Glomerular endothelial cell (primary cell): ENCODE measurements at places on chromosomes 7 and 10.

- no peak for DNase-seq
These were observed 65.5 kb downstream of the RALA start for GRCh38 chr7:39688611-39689480.

GRCh38 chr10:528173-529165 is 161.0 kb downstream of the DIP2C start:
- DNase-seq = no peak

- DNase-seq = no peak
These were observed 84.9 kb downstream of the CHRM2 start for GRCh38 chr7:136953386-136953785.

DNA sequence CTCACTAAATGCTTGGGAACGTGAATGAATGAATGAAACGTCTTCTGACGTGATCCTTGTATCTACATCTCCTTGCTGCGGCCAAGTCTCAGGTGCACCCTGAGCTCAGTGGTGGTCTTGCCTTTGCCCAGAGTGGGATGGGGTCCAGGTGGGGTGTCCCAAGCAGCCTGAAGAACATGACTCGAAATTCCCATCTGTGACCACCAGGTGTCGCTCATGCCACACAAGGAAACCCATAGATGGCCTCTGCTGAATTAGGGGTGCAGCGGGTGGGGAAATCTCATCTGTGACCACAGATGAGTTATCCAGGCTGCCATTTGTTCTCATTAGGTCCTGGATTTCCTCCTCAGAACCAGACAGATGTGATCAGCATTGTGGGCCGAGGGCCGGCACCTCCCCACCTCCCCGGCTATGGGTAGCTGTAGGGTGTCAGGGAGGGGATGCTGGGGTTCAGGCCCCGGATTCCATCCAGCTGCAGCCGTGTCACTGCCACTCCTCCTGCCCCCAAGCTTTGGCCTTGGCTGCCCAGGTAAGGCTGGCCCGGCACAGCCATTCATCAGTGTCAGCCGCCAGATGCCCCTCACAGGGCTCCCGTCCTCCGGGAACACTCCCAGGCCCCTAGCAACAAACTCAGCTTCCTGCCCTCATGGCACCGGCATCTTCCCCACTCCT is 21.0 kb upstream of the GNA12 start:
- DNase-seq = no peak

DNA sequence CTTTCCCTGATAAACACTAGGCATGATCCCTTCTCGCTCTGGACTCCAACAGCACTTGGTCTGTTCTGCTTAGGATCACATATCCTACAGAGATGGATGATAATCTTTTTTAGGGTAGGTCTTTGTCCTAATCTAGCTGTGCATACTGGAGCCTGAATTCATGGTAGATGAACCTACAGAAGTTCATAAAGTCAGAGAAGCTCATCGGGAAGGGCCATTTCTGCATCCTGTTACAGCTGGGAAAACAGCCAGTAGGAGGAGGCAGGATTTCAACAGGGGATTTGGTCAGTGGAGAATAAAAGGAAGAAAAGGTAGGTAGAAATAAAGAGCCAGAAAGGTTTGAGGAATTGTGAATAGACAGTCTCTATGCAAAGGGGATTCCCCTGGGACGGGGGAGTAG is 101.4 kb downstream of the ANK3 start:
- DNase-seq = no peak

GRCh38 chr10:111267673-111268072 is 190.8 kb downstream of the ADRA2A start:
- no peak for DNase-seq

DNA sequence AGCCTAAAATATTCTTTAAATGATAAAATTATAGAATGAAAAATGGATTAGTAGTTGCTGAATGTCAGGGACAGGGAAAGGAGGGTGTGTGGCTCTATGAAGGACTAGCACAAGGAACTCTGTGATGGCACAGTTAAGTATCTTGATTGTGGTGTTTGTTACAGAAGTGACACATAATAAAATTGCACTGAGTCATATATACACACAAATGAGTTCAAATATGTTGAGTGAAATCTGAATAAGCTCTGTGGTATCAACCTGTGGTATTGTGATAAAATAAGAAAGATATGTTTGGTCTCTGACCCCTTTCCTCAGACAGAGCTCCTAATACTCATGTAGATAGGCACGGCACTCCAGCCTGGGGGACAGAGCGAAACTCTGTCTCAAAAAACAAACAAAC is 181.5 kb upstream of the TRIM24 start:
- DNase-seq = no peak

GRCh38 chr10:107747851-107748250 is 583.3 kb upstream of the SORCS1 start:
- DNase-seq = no peak

GRCh38 chr7:143221286-143221685 is 551 bp upstream of the TAS2R40 start:
- DNase-seq = no peak

- DNase-seq = no peak
These were observed 193.8 kb upstream of the DPP6 start for GRCh38 chr7:153858355-153858754.

- no peak for DNase-seq
These were observed 49.5 kb downstream of the CHN2 start for GRCh38 chr7:29243910-29244655.

DNA sequence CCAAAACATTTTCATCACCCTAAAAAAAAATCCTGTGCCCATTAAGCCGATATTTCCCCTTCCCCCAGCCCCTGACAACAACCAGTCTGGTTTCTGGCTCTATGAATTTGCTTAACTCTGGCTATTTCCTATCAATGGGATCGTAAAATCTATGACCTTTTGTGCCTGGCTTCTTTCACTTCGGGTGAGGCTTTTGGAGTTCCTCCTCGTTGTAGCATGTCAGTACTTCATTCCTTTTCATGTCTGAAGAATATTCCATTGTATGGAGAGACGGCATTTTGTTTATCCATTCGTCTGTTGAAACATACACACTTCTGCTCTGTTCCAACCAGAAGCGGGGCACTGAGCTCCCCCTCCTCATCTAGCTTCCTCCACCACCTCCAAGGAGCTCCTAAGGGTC is 29.5 kb downstream of the TACC2 start:
- DNase-seq = no peak

DNA sequence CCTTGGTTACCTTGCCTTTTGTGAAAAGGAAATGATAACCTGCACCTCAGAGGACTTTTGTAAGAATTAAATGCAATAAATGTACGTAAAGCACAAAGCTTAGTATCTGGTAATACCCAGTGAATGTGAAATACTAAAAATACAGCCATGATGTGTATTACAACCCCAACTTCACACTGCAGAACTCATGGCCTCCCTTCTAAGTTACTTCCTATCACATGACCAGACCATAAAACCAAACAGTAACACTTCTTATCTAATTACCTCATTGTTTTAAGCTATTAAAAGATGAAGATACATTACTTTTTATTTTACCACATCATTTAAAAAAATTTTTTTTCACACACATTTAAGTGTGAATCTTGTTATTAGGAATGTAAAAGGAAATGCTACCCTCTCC is 29.0 kb downstream of the VPS41 start:
- no peak for DNase-seq

DNA sequence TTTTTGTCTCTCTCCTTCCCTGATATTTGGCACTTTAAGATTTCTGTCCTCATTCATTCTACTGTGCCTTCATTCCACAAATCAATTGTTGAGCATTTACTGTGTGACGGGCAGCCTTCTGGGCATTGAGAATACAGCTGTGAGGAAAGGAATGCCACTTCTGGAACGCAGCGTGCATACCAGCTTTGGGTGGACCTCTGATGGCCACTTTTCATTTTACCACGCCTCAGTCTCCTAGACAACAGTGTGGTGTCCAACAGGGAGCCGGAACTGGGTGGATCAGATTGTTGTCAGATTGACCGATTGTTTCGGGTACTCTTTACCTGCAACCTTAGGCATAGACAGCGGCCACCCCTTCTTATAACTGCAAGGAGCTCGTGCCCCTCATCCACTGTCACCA is 222.7 kb upstream of the DPP6 start:
- no peak for DNase-seq

DNA sequence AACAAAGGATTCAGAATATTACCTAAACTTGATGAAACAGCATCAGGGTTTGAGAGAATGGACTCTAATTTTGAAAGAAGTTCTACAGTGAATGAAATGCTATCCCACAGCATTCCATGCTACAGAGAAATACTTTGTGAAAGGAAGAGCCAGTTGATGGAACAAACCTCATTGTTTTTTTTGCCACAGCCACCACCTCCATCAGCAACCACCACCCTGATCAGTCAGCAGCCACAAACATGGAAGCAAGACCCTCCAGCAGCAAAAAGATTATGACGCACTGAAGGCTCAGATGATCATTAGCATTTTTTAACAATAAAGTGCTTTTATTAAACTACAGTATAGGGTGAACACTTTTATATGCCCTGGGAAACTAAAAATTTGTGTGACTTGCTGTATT is 98.7 kb downstream of the LRRC4 start:
- no peak for DNase-seq

GRCh38 chr7:30888747-30889146 is 22.9 kb upstream of the AQP1 start:
- no peak for DNase-seq

DNA sequence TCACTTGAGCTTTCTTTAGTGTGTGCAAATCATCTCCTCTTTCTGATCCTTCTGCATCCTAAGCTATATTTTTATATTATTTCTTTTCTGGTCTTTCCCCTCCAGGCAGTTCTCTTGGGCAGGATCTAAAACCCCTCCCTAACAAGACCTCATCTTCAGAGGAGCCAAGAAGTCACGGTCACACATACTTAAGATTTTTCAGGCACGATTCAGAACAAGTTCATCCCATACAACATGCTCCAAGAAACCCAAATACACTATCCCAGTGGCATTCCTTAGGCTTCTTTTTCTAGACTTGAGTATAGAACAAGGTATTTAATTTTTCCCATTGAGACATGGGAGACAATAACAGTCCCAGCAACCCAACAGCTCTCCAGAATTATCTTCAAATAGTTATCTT is 1251.5 kb downstream of the DNAJB9 start:
- no peak for DNase-seq

DNA sequence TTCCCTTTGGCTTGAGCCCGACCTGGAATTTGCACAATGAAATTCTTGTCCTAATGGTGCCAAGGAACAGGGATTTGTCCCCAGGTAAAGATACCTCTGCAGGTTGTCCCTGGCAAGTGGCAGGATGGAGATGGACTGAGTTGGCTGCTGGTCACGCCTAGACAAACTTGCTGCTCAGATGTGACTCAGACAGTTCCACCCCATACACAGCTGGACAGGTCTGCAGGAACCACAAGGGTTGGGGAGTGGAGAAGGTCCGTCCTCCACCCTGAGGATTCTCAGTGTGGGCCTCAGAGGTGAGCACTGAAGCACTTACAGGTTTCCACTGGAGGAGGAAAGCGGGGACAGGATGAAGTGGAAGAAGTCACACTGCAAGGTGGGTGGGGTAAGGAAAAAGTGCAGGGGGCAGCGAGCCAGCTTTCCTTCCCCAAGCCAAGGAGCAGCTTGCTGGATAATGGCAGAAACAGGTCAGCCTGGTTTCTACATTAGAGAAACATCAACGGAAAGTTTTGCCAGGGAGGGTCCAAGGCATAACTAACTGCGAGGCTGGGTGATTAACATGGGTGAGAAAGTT is 20.5 kb downstream of the ITPRIP start:
- DNase-seq = no peak

GRCh38 chr7:69429911-69430383 is 168.3 kb upstream of the AUTS2 start:
- DNase-seq = no peak

- DNase-seq = no peak
These were observed 95.7 kb downstream of the PLXDC2 start for GRCh38 chr10:19911886-19912285.

GRCh38 chr7:69335331-69335730 is 262.9 kb upstream of the AUTS2 start:
- no peak for DNase-seq
